ENCODE measurements at places on chromosomes 11 and 22. TPM values are rescaled to one million over a fixed set of nuclear protein-coding genes. Genes with fewer than 3 reads are reported as not detected.

MS4A14 gene
- total RNA-seq: 1.7 TPM

ANKK1 gene
- total RNA-seq: 1.5 TPM

ZNF70 gene
- total RNA-seq: 4.9 TPM

OR5AL1 gene
- total RNA-seq: not detected

C11orf65 gene
- 0.25 TPM for total RNA-seq

NAALAD2 gene
- total RNA-seq: 0.98 TPM

ELF5 gene
- total RNA-seq: not detected

RAB3IL1 gene
- 32.2 TPM for total RNA-seq

BTG4 gene
- not detected for total RNA-seq

DCDC1 gene
- total RNA-seq: not detected

SPI1 gene
- 15.5 TPM for total RNA-seq

INPPL1 gene
- 69.2 TPM for total RNA-seq

MMP8 gene
- total RNA-seq: not detected

HBG1 gene
- total RNA-seq: not detected

OR52I2 gene
- not detected for total RNA-seq

SYCE3 gene
- total RNA-seq: not detected

TRIM6 gene
- total RNA-seq: 3.9 TPM

PRR5L gene
- 27.5 TPM for total RNA-seq

GRIK4 gene
- total RNA-seq: 0.25 TPM

TMPRSS13 gene
- total RNA-seq: 9.6 TPM

TRAPPC4 gene
- 40.0 TPM for total RNA-seq

CHRM1 gene
- total RNA-seq: not detected

DUSP8 gene
- total RNA-seq: 2.9 TPM

MYRF gene
- total RNA-seq: 0.25 TPM

CDC42EP2 gene
- 27.7 TPM for total RNA-seq

PNPLA5 gene
- total RNA-seq: not detected

RASGRP2 gene
- 27.5 TPM for total RNA-seq

NRXN2 gene
- 16.9 TPM for total RNA-seq

RAB39A gene
- total RNA-seq: 1.7 TPM

VPREB1 gene
- not detected for total RNA-seq

Data from vagina (tissue), 2 donors.